ENCODE measurements at places on chromosomes 1 and 21. TPM values are rescaled to one million over a fixed set of nuclear protein-coding genes. Genes with fewer than 3 reads are reported as not detected.

Gene PCNX2
- 46.1 TPM for total RNA-seq

Gene SMIM12
- total RNA-seq, result 42.6 TPM

Gene SPATA46
- total RNA-seq, result not detected

Gene LCE3D
- total RNA-seq, result not detected

Gene OR2T35
- total RNA-seq, result not detected

Gene SELE
- total RNA-seq, result not detected

Gene HTR1D
- 11.5 TPM for total RNA-seq

Gene PIK3R3
- 13.6 TPM for total RNA-seq

All from H1 (cell line).